ENCODE measurements at places on chromosomes 3 and 15.

DNA sequence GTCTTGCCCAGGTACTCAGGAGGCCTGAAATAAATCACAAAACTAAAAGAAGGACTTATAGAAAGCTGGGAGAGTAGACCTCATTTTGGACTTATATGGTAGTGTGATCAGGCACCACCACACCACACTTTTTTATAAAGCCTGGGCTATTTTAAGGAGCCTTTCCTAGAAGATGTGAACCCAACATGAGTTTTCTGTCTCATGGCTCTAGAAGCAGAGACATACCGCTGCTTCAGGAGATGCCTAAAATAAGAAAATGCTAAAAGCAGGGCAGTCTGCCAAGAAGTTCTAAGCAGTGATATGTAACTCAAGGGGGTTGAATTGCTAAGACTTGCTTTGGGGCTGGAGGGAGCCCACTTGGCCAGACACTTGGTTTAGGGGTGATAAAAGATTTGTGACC, 49.6 kb downstream of the SUMF1 start:
- DNase-seq: no peak

GRCh38 chr3:124217542-124217941, 225.6 kb upstream of the ROPN1 start:
- DNase-seq: no peak

GRCh38 chr3:178385280-178385952, 150.8 kb upstream of the KCNMB2 start:
- DNase-seq: peak; percentile 2

DNA sequence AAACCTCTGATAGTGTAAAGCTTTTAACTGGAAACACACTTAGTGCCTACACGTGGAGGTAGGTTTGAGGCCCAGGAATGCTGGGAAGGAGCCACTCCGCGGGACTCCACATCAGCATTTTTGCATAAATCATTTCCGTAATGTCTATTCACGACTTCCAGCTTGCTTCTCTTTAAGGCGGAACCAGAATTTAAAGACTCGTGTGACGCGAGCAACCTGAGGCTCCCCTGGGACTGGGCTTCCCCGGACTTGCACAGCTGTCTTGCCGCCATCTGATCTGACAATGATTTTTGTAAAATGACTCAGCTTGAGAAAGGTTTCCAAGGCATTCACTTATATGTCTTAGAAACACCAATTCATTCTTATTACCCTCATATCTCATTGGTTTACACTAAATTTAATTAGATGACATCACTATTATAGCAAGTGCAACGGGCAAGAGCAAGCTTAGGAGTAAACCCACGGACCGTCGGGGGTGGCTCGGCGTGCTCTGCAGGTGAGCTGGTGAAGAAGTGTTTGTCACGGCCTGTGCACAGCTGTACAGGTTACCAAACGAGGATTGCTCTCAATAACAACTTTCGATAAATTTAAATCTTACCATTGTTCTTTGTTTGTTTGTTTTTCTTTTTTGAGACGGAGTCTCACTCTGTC, 95.2 kb downstream of the CHSY1 start:
- peak; percentile 85 for DNase-seq

- no peak for DNase-seq
Observed at GRCh38 chr3:38002940-38003339, 12.4 kb downstream of the VILL start.

DNA sequence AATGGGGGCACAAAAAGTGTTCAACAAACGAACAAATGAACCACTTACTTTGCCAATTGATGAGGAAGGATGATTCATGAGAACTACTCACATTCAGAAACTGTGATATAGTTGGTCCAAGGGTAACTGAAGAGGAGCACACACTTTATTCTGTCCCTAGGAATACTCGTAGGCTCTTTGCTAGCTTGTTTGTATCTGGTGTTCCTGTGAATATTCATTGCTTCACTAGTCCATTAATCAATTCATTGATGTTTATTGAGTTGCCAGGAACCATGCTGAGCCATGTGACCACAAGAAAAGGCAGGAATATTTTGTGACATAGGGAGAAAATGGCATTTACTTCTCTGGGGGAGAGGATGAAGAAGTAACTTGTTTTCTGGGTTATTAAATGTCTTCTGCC, 338.3 kb downstream of the IL20RB start:
- no peak for DNase-seq

- DNase-seq: no peak
Observed at GRCh38 chr15:83890587-83890986, 236.7 kb downstream of the ADAMTSL3 start.

GRCh38 chr3:87621667-87622066, 345.3 kb upstream of the POU1F1 start:
- DNase-seq: no peak

GRCh38 chr3:134829721-134830120, 34.7 kb downstream of the EPHB1 start:
- DNase-seq: no peak
